GM18507 (cell line): ENCODE measurements at places on chromosomes 3 and 15.

DNA sequence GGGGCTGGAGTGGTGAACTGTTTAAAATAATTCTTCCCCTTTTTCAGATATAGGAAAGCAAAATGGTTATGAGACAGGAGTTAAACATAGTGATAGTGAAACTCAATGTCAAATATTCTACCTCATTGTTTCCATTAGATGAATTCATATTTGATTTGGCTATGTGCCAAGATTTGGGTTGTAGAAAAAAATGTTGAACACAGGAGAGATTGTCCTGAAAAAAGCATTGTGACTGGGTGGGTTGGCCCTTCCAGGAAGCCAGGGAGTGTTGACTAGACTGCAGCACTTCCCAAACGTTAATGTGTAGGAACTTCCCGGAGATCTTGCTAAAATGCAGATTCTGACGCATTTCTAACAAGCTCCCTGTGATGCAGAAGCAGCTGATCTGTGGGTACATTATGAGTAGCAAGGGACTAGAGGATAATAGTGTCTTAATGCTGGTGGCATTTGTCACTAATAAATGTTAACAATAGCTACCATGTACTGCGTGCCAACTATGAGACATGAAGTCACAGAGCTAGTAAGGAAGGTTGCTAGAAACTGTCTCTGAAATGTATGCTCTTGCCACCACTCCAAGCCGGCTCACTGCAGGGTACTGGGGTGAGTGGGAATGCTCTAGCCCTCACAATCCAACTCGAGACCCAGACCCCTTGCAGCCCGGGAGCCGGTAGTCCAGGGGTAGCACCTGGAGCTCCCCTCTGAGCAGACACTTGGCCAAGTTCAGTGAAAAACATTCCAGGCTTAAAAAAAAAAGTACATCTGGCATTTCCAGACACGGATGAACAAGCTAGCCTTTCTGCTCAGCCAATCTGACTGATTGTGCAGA is 120.6 kb downstream of the CD47 start:
- no peak for DNase-seq

GRCh38 chr3:99625237-99625622 is 13.2 kb upstream of the COL8A1 start:
- DNase-seq: no peak

DNA sequence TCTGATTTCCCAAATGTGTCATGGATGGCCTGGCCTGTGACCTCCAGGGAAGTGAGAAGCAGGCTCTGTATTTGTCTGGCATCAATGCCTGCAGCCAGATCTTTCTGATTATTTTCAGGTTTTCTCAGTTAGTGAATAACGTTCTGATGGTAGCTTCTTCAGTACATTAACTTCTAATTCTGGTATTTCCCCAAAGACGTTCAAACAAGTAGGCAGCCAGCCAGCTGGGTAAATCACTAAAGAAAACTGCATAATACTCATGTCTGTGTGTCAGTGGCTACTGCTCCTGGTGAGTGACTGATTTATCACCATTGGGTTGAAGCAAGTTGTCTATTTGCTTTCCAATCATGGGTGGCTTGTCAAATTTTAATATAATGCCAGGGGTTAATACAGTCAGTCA is 162.6 kb upstream of the PFN2 start:
- DNase-seq: no peak

DNA sequence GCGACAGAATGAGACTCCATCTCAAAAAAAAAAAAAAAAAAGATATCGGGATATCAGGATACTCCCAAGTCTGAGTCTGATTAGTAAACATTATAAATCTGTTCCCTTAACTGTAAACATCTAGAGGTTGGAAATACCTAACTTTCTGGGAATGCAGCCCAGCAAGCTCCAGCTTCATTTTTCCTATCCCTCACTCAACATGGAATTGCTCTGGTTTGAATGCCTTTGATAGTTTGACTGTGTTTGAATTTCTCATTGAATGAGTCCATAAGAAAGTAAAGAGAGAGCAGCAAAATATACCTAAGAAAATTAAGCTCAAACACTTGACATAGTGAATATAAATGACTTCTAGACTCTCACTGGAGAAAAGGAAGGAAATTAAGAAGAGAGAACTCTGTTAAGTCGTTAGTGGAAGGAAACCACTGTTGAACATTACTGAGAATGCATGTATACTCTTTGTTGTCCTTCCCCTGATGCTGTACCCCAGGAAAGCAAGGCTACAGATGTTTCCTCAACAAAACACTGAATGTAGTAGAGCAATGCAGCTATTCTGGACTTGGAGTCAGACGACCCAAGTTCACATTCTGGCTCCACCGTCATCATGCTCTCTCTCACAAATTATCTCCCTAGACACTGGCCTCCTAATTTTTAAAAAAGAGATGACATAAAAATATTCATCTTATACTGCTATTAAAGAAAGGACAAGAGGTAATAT is 62.4 kb downstream of the CD200 start:
- DNase-seq: no peak

GRCh38 chr15:48109856-48110531 is 10.8 kb upstream of the SLC24A5 start:
- DNase-seq: no peak

DNA sequence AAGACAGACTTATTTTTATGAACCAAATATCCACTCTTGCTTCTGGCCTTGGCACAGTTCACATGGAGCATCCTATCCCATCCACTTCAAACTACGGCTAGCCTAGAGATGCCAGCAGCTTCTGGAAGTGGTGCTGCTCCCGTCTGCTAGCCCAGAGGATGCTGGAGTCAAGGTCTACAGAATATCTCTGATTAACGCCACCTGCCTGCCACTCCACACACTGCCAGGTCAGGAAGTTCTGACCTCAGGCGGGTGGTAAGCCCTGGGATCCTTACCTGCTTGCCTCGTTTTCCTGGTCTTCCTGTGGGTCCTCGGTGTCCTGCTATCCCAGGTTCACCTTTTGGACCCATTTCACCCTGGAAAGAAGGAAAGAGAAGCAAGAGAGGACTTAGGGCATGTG is 42.9 kb downstream of the EAF1 start:
- DNase-seq: no peak

DNA sequence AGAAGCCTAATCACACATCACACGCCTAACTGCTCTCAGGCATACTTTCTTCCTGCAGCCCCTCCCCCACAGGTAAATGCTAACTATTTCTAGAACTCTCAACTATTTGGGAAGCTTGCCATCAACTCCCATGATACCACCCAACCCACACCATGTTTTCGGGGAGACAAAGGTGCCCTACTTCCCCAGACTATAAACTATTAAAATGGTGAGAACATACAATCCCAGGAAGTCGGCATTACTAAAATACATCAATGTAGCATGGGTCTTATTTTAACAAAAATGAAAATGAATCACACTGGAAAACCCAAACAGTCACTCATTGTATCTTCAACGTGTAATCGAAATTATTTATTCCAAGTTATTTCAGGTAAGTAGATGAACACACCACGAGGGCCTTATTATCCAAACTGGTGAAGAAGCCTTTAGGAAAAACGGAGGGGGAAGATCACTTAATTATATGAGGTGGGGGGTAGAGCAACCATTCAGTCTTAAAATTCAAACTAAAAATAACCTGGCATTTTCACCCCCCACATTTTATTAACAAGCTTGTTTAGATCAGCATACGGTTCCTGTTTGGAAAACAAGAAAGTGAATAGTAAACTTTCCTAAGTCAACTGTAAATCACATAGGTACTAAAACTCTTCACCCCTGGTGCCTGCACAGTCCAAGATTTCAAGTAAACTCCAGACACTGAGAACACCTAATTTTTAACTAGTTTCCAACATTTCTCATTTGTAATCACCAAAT is 1.9 kb downstream of the TBL1XR1 start:
- DNase-seq: no peak

DNA sequence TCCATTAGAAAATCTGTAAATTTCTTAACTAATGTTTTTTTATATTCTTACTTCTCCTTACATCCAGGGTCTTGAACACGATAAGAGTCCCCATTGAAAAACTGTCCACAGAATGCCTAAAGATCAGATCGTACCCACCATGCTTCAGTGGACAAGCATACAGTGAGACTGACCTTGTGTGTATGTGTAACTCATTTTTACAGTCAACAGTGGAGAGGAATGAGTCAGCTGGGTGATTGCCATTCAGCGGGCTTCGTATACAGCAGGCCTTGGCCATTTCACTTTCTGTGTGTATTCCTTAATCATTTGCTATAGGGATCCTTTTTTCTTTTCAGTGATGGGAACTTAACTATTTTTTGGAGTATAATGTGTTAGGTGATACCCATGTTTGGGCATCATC is 10.6 kb downstream of the PARP14 start:
- no peak for DNase-seq

DNA sequence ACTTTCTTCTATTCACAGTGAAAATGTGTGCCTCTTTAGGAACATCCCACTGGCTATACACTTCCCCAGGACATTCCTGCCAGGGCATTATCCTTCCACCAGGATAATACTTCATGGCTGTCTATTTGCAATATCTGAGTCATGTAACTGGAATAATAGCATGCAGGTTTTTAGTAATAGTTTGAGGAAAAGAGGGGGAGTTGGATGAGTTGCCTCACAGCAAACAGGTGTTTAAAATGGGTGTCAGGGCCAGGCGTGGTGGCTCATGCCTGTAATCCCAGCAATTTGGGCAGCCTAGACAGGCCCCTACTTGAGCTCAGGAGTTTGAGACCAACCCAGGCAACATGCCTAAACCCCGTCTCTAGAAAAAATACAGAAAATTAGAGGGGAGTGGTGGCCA is 585.9 kb downstream of the DIPK2A start:
- no peak for DNase-seq

DNA sequence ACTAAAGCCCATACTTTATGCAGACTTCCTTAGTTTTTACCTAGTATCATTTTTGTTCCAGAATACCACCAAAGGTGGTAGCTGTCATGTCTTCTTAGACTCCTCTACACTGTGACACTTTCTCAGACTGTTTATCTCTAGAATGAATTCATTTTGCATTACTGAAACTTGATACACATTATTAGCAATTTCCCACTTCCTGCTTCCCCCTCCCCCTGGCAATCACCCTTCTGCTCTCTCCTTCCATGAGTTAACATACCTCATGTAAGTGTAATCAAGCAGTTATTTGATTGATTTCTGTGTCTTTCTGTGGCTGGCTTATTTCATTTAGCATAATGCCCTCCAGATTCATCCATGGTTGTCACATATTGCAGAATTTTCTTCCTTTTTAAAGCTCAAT is 204.9 kb downstream of the STAG1 start:
- no peak for DNase-seq

DNA sequence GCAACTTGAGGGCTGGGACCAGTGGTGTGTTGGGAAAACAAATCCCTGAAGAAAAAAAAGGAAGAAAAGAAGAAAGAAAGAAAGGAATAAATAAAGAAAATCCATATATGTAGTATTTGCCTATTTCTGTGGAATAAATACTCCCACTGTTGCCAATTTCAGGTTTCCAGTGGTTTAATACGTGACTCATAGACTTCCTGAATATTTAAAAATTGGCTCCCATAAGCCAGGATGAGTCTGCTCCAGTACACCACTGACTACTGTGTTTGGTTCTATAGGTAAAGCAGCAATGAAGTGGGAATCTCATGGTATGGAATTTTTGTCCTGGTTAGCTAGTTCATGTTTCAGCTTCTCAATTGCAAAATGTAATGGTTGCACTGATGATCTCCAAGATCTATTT is 31.6 kb downstream of the PYDC2 start:
- DNase-seq: no peak

DNA sequence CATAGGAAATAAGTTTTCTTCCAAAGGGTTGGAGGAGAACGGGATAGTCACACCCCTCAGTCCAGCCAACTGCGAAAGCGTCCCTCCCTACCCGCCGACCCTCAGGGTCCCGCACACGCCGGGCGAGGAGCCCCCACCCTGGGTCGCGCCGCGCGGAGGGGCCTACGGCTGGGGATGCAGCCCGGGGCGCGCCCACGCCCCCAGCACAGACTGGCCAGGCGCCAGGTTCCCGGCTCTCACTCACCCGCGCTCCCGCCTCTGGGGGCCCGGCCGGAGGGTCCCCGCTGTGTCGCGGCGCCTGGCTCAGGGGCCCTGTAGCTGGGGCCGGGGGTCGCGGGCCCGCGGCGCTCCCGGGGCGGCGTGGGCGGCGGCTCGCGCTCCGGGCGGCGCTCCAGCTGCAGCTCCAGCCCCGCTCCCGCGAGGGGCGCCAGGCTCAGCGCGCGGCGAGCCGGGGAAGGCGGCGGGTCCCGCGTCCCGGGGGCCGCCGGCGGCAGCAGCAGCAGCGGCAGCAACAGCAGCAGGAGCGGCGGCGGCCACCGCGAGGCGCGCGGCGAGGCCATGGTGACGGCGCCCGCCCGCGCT is 375 bp downstream of the HEG1 start:
- DNase-seq: no peak

DNA sequence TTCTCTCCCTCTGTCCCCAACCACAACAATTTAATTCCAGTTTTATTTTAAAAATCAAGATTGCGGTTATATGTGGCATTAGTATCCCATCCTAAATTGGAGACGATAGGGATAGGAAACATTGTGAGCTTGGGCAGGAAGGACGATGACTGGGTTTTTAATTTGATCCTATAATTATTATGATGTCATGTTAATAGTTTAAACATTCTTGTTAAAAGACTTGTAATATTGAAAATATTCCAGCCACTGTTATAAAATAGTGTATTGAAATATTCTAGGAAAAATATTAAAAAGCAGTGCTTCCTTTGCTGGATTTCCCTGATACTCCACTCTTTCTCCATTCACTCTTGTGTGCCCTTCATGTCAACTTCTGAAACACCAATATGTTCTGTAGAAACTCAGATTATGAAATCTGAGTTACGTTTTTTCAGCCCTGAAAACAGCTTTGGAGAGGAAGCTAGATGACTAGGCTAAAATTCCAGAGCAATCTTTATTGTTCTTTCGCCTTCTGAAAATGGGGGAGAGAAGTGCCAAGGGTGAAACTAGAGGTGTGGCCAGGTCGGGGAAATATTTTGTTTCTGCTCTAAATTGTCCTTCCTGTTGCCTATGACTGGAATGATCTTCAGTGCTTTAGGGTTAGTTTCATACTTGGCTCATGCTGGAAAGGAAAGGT is 46.1 kb upstream of the MAP3K13 start:
- no peak for DNase-seq

DNA sequence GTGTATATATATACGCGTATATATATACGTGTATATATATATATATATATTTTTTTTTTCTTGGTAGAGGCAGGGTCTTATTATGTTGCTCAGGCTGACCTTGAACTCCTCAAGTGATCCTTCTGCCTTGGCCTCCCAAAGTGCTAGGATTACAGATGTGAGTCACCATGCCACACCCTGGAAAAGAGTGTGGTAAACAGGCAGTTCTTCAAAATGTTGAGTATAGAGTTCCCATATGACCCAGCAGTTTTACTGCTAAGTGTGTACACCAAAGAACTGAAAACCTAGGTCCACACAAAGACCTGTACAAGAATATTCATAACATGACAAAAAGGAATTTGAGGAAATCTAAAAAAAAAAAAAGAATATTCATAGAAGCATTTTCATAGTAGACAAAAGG is 71.8 kb upstream of the GCNT3 start:
- DNase-seq: no peak
